NCI-H2171 (cell line): ENCODE measurements at places on chromosomes 3 and 15.

- DNase-seq, result no peak
Observed at GRCh38 chr15:83378921-83379578, 68.1 kb upstream of the SH3GL3 start.

DNA sequence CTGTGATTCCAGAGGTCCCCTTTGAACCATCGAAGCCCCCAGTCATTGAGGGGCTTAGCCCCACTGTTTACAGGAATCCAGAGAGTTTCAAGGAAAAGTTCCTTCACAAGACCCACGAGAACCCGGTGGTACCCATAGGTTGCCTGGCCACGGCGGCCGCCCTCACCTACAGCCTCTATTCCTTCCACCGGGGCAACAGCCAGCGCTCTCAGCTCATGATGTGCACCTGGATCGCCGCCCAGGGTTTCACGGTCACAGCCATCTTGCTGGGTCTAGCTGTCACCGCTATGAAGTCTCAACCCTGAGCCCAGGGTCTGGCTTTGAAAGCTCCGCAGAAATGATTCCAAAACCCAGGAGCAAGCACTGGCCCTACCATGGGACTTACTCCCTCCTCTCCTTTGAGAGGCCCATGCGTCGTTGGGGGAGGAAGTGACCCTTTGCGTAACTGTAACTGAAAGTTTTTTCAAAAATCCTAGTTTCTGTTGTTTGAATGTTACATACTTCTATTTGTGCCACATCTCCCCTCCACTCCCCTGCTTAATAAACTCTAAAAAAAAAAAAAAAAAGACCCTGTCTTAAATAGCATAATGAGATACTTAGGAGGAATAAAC, 85.1 kb upstream of the CSPG5 start:
- DNase-seq, result no peak

- no peak for DNase-seq
Observed at GRCh38 chr3:106004826-106005225, 136.0 kb upstream of the CBLB start.

GRCh38 chr3:145170121-145170520, 990.9 kb downstream of the PLOD2 start:
- DNase-seq, result no peak

- DNase-seq, result no peak
Observed at GRCh38 chr15:100081454-100081853, 260.3 kb downstream of the ADAMTS17 start.

DNA sequence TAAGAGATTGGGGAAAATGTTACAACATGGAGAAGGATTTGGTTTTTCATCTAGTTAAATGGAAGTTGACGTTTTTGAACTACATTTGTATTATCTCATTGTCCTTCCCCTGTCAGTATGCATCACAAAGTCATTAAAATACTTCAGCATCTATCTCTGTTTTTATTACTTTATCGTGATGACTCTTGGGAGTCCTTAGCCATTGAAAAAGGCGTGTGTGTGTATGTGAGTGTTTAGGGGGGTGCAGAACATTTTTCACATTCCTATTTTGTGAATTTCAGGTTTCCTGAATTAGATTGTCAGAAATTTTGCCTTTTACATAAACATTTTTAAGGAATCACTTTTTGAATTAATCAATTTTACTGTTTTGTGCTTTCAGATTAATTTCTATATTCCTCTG, 360.6 kb upstream of the SGO1 start:
- no peak for DNase-seq
